ENCODE measurements at places on chromosomes 3 and 15.

- DNase-seq = no peak
Measured at GRCh38 chr3:143255739-143256138, 136.2 kb downstream of the CHST2 start.

GRCh38 chr3:30131191-30131590 lies 475.2 kb upstream of the TGFBR2 start:
- DNase-seq = no peak

DNA sequence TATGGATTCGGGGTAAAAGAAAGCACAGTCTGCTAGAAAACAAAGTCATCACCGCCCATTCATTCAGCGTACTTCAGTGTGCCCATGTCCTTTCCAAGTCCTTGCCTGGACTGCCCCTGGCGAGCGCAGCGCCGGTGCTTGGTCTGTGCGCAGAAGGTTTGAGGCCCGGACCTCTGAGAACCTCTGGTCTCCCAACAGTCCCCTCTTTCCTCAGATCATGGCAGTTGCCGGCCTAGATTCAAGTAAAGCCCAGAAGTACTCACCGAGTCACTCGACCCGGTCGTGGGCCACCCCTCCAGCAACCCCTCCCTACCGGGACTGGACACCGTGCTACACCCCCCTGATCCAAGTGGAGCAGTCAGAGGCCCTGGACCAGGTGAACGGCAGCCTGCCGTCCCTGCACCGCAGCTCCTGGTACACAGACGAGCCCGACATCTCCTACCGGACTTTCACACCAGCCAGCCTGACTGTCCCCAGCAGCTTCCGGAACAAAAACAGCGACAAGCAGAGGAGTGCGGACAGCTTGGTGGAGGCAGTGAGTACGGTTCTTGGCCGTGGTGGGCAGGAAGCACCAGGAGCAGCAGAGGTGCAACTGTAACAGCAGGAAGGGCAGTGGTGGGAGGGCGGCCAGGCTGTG lies 36.3 kb downstream of the CHDH start:
- DNase-seq = no peak

- no peak for DNase-seq
Measured at GRCh38 chr15:39919411-39919747, 687 bp downstream of the GPR176 start.

DNA sequence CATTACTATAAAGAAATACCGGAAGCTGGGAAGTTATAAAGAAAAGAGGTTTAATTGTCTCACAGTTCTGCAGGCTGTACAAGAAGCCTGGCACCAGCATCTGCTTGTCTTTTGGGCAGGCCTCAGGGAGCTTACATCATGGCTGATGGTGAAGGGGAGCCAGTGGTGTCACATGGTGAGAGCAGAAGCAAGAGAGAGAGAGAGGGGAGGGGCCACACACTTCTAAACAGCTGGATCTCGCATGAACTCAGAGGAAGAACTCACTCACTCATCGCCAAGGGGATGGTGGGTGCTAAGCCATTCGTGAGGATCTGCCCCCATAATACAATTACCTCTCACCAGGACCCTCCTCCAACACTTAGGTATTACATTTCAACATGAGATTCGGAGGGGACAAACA lies 51.8 kb upstream of the ANKRD34C start:
- DNase-seq = no peak

DNA sequence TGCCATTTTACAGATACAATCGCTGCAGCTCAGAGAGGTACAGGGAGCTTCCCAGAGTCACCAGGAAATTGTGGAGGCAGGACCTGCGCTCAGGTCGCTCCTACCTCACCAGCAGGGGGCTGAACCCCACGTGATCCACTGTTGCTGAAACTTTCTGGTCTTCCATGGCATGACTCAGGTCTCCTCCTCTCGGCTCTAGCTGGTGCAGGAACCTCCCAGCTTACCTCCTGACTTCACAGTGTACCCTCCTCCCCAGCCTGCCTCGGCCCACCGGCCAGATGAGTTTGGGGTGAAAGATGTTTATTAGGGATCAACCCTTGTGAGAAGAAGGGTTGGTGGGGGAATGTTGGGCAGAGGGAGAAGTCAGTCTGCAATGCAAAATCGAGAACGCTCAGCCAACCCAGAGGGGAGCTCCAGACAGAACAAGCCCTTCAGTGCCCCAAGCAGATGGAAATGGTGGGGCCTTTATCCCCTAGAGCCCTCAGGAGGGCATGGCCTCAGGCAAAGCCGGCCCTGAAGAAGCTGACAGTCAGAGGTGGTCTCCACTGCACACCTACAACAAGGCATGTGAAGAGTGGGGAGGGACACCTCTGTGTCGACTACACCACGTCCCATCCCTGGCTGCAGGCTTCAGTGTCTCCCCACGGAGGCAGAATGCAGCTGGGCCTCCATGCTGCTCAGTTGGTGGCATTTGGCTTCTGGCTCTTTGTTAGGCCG lies 118.6 kb upstream of the PRR20G start:
- DNase-seq = peak; percentile 16
